ENCODE measurements at places on chromosomes 3 and 15.

DNA sequence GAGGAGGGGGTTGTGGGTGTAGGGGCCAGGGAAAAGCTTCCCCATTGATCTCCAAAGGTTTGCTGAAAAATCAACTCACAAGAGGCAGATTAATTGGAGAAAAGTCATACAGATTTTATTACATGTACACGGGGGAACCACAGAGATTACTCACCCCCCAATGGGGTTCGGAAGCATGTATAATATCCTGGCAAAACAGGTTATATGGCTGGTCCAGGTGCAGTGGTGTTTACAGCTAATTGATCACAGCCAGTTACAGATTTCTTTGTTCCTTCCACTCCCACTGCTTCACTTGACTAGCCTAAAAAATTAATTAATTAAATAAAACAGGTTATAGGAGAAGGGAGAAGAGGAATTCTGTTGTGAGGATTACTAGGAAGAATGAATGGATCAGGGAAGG lies 22.4 kb downstream of the PRKCI start:
- no peak for DNase-seq

GRCh38 chr15:32861174-32861573 lies 143.4 kb downstream of the GREM1 start:
- DNase-seq, result no peak

DNA sequence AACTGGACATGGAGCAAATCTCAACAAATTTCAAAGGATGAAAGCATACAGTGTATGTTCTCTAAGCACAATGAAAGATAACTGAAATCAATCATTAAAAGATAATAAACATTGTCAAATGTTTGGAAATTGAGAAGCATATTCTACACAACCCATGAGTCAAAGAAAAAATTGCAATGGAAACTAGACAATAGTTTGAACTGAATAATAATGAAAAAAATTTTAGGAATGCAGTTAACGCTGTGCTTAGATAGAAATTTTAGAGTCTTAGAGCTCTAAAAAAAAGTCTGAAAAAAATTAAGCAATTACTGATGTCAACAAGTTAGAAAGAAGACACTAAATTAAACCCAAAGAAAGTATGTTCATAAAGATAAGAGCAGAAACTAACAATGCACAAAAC lies 15.5 kb downstream of the RABL3 start:
- no peak for DNase-seq

DNA sequence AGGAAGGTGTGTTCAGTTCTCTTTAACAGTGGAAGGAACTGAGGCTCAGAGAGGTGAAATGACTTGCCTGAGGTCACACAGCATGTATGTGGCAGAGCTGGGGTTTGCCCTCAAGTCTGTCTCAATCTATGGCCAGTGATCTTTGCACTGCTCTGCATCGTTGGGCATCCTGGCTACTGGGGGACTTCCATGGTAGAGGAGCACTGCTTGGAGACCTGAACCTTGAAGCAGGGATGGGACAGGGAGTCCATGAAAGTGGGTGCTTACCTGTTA lies 2.0 kb downstream of the CORO2B start:
- peak; percentile 38 for DNase-seq

DNA sequence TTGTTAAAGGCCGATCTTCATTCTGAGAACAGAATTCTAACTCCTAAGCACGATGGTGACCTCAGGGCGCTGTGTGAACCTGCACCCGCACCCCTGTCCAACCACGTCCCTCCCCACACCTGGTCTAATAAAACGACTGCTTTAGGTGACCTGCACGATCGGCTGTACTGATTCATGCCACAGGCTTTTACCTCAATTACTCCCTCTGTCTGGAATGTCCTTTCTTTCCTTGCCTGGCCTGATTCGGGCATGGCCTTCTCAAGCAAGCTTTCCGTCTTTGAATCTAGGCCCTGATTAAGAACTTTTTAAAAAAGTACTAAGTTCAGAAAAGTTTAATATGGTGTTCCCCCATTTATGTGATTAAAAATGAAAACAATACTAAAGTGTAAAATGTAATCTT lies 842 bp upstream of the U2SURP start:
- DNase-seq, result no peak

DNA sequence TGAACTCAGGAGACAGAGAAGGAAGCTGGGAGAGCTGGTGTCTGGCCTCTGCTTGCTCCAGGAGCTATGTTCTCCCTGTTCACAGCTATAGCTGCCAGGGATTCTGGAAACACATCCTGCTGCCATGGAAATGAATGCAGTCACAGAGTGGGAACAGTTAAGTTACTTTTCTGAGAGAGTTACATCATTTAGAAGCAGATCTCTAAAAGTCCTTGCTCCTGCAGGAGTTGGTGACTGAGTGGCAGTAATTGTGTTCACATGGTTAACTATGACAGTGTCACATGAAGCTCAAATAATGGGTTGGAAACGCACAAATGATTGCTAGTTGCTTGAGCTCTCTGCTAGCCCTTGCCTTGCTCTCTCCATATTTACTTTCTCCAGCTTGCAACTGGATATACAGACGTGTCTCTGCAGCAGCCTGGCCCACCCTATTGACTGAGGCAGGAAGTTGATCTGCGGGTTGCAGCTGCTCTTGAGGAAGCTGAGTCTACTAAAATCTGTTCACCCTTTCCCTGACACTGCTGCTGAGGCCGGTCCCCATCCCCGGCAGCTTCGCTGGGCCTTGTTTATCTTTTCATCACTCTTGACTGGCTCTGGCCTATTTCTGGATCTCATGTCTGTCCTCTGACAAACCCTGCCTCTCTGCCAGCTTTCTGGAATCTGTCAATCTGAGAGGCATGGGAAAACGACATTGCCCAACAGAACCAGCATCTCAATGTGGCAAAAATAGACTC lies 16.7 kb upstream of the ISLR start:
- peak; percentile 11 for DNase-seq

DNA sequence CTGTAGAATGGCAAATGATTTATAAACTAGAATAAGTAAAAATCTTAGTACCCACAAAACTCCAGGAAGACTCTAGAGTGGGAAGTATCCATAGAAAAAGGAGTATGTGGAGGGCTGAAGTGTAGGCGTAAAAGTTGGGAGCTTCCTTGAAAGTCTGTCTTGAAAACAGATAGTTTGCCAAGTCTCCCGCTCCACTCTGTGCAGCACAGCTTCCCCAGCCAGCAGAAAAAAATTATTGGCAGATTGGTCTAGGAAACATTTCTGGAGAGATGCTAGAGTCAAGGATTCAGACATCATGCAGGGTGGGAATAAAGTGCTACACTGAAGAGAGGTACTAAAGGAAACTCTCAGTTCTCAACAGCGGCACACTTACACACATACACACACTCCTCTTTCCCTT lies 53.4 kb upstream of the CD200R1L start:
- DNase-seq, result no peak

GRCh38 chr3:194450341-194450740 lies 36.5 kb downstream of the ATP13A3 start:
- DNase-seq, result no peak

GRCh38 chr3:172746475-172746874 lies 4.1 kb upstream of the ECT2 start:
- no peak for DNase-seq

DNA sequence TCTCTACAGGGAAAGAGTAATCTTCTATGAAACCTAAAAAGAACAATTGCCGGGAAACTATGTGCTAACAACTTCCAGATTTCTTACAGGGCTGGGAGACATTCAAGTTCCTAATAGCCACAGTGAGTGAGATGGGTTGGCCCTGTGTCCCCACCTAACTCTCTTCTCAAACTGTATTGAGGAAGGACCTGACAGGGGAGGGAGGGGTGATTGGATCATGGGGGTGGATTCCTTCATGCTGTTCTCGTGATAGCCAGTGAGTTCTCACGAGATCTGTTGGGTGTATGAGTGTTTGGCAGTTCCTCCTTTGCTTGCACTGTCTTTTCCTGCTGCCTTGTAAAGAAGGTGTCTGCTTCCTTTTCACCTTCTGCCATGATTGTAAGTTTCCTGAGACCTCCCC lies 958.7 kb downstream of the AGBL1 start:
- DNase-seq, result no peak

DNA sequence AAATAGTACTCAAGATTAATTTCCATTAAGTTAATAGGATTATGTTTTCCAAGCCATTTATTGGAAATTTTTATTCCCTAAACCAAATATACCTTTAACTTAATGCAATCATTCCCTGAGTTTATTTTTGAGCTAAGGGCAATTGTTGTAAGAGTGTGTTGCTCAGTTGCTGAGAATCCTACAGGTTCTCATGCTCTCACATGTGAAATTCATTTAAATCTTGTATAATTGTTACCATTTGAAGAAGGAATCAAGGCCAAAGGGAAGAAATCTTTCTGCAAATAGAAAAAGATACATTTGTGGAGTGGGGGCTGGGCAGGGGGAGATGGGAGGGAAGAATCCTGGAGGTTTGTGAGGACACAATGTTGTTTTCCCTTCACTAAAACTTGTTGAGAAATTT lies 202.7 kb upstream of the STRIT1 start:
- no peak for DNase-seq

DNA sequence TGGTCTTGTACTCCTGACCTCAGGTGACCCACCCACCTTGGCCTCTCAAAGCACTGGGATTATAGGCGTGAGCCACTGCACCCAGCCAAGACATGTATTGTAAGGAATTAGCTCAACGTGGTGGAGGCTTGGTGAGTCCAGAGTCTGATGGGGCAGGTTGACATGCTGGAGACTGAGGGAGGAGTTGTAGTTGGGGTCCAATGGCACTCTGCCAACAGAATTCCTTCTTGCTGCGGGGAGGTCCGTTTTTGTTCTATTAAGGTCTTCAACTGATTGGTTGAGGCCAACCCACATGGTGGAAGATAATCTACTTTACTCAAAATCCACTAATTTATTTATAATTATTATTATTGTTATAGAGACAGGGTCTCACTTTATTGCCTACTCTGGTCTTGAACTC lies 30.1 kb downstream of the PLA2G4D start:
- DNase-seq, result no peak

- no peak for DNase-seq
Measured at GRCh38 chr3:31167666-31168065, 273.2 kb upstream of the GADL1 start.

GRCh38 chr15:88028024-88028423 lies 228.5 kb downstream of the NTRK3 start:
- no peak for DNase-seq

GRCh38 chr15:51181905-51182304 lies 87.2 kb upstream of the TNFAIP8L3 start:
- no peak for DNase-seq

DNA sequence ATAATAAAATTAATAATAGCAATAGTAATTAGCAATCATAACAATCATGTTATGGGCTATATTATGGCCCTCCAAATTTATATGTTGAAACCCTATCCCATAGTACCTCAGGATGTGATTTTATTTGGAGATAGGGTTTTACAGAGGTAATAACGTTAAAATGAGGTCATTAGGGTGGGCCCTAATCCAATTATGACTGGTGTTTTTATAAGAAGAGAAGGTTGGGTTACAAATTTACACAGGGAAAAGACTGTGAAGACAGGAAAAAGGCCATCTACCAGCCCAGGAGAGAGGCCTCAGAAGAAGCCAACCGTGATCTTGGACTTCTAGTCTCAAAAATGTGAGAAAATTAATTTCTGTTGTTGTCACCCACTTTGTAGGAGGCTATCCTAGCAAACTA lies 353.1 kb downstream of the CHL1 start:
- DNase-seq, result no peak

- DNase-seq, result no peak
Measured at GRCh38 chr3:191566469-191566868, 105.5 kb downstream of the PYDC2 start.

- no peak for DNase-seq
Measured at GRCh38 chr3:98462901-98463300, at the start of gene OR5K1. Gene OR5K1 (plus strand): TSS chr3:98463201. CDS start chr3:98469577, 6,376 bp downstream.

DNA sequence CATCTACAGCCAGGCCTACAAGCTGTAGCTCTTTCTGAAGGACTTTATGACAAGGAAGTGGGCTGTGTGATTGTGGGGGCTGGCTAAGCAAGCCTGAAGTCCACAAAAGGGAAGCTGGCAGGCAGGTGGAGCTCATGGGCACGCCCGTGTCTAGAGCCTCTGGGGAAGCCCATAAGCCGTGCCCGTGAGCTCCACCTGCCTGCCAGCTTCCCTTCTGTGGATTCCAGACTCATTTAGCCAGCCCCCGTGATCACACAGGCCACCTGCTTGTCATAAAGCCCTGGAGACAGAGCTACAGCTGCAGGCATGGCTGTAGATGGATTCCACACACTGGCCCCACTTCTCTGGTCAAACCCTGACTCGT lies 15.2 kb downstream of the EFCC1 start:
- DNase-seq, result peak; percentile 27

DNA sequence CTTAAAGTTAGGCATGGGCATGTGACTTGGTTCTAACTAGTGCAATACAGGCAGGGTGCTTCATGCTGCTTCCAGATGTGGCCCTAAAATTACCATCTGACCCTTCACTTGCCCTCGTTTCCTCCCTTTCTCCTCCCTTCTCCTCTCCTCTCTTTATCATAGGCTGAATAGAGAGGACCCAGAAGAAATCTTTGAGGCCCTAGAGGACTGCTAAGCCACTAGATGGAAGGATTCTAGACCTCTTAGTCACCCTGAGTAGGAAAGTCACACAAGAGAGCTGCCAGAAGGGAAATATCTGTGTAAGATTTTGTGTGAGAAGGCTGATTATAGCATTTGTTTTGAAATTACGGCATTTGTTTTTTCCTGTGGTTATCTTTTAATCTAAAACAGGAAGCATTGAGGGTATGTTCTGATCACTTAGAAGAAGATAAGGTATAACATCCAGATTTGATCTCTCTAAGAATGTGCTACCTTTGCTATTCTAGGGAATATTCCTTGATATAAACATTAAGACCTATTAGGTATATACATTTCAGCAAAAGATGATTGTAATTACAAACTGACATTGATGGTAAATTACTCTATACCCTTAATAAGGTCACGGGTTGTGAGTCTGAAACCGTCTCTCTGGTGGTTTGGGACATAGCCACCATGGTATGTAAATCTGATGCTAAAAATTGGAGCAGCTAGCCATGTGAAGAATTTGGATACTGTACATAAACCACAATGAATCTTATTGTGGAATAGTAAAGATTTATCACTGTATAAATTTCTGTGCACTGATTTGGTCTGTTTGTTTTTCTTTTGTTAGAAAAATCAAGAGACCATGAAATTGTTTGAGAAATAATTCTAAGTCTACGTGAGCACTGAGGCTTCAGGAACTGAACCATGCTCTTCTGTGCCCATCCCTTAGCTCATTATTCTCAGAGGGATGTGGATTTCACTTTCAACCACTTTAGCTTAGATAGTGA lies 84.1 kb downstream of the TP63 start:
- DNase-seq, result no peak

DNA sequence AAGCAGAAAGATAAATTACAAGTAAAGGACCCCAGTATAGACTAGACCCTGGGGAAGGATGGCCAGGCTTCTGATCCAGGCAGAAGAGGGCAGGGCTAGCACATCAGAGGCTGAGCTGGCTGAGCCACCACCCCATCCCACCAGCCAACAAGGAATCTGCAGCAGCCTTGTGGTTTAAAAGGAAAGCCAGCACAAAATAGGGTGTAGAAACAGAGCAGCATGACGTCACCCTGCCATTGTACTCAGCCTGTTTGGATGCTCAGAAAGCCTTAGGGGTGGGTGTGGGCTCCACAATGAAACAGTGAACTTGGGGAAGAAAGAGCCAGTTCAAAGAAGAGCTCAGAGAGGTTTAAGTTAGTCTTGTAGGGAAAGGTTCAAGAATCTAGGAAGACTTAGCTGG lies 28.2 kb downstream of the DUOX1 start:
- peak; percentile 89 for DNase-seq
